ENCODE measurements at places on chromosomes 3 and 15.

GRCh38 chr3:158506456-158506855 lies 64.5 kb upstream of the MLF1 start:
- DNase-seq: no peak

GRCh38 chr3:174083706-174084105 lies 686.2 kb downstream of the NLGN1 start:
- no peak for DNase-seq

GRCh38 chr3:178436773-178437172 lies 99.5 kb upstream of the KCNMB2 start:
- no peak for DNase-seq

- no peak for DNase-seq
Observed at GRCh38 chr3:171352387-171352935, 107.7 kb downstream of the TNIK start.

DNA sequence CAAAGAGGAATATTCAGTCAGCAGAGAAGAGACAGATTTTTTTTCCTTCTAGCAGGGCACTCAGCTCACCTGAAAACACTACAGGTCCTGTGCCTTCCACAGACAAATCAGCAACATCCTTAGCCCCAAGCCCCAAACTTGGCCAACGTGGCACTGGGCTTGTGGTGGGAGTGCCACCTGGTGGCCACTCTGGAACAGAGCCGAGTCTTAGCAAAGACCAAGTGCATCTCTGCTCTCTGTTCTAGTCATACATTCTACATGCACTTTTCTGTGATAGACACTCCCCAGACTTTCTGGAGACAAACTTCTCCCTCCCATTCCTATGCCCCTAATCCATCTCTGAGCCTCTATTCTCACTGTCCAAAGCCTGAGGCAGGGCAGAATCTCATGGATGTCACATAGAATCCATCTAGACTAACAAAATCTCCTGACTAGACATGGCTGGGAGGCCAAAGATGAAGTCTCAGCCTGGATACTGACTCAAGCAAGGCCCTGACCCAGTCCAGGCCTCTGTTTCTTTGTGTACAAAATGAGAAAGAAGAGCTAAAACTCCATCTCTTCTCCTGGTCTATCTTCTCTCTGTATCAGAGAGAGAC lies 5.1 kb upstream of the SEMA7A start:
- peak; percentile 96 for DNase-seq

DNA sequence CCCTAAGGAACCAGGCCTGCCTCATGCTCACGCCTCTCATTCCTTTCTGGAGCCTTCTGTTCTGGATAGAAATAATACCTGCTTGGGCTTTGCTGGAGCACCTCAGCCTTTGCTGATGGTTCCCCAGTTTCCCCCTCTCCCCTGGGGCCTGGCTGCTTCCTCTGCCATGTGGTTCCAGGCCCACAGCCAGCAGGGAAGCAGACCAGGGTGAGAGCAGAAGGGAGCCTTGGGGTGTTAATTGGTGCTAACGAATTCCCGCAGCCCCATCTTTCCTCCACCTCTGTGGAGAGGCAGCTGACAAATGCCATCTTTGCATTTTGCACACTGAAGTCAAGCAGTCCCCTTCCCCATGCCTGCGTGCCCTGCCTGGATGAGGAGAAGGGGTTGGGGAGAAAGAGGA lies 13.1 kb upstream of the CORO2B start:
- DNase-seq: no peak

Measured in posterior cingulate gyrus (tissue), 11 donors.